Cerebellar nuclear complex (tissue), 1 donor: ENCODE measurements at places on chromosomes 3 and 15.

- no peak for DNase-seq
Observed at GRCh38 chr3:147630921-147631415, 221.8 kb downstream of the ZIC1 start.

GRCh38 chr15:99447497-99448371, 118.0 kb upstream of the MEF2A start:
- no peak for DNase-seq

DNA sequence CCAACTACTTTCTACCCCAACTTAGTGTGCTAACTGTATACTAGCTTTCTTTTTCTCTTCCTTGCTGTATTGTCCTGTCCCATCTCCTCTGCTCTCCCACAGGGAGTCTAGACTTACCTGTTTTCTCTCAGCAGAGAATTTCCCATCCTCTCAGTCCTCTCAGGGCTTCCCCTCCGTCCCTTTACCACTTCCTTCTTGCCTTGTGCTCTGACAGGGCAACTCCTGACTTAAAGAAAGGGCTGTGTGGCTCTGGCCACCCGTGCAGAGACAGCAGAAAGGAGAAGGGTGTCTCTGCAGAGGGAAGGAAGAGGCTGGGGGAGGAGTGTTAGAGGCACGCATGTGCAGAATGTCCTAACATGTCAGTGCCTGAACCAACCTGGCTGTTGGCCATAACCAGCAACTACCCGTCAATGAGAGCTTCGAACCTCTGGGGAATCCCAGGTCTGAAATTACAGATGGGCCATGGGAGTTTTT, at the start of gene GCSAM:
Gene GCSAM, minus strand, starts transcription at position 274 of the 474 bp plus-strand sequence. Its CDS starts 128 bp downstream, at position 146.
- no peak for DNase-seq

- no peak for DNase-seq
Observed at GRCh38 chr3:170180079-170180907, 1.2 kb downstream of the PHC3 start.

GRCh38 chr3:114380233-114380651, 86.4 kb downstream of the TIGIT start:
- DNase-seq: no peak

GRCh38 chr3:183592821-183593220, 37.3 kb upstream of the KLHL6 start:
- no peak for DNase-seq

GRCh38 chr3:193730511-193730910, 137.5 kb downstream of the OPA1 start:
- DNase-seq: no peak

DNA sequence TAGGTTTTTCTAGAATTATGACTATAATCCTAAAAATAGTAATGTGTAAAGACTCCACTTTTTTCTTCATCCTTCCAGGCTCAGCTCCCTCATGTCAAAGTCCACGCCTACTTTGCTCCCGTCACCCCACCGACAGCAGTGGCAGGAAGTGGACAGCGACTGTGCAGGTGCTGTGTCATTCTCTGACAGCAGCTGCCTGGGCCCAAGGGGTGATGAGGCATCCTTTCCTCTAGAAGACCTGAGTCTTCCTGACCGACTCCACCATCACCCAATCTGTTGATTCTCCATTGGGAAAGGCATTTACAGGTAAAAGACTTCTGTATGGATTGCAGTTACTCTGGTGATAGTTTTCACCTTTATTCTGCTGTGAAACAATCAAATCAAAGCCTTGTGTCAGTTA, 54.8 kb downstream of the UBP1 start:
- DNase-seq: no peak

- DNase-seq: no peak
Observed at GRCh38 chr15:93656041-93656440, 567.0 kb upstream of the RGMA start.

DNA sequence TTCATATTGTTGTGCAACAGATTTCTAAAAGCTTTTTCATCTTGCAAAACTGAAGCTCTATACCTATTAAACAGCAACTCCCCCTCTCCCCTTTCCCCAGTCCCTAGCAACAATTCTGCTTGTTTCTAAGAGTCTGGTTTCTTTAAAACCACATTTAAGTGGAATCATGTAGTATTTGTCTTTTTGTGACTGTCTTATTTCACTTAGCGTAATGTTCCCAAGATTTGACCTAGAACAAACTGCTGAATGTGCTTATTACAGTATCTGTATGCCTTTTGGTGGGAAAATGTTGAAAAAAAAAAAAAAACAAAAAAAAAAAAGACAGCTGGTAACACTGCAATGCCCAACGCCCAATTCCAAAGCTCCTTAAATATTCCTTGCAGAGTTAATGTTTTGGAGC, 19.5 kb upstream of the SPESP1 start:
- DNase-seq: no peak

- no peak for DNase-seq
Observed at GRCh38 chr3:134036291-134036690, 6.6 kb upstream of the SLCO2A1 start.

DNA sequence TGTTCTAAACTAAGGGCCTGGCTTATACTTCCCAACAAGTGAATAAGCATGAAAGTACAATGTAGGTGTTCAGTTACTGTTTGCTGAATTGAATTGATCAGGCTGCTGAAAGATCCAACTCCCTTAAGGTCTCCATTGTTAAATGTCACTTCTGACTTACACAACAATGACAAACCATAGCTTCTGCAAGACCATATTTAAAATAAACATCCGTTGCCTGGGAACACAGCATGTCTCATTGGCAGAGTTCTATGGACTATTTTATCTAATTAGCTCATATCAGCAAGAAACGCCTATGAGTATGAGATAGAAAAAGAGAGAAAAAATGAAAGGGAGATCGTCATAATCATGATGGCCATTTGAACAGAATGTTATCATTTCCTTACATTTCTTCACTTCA, 605.4 kb downstream of the FGF12 start:
- DNase-seq: no peak

DNA sequence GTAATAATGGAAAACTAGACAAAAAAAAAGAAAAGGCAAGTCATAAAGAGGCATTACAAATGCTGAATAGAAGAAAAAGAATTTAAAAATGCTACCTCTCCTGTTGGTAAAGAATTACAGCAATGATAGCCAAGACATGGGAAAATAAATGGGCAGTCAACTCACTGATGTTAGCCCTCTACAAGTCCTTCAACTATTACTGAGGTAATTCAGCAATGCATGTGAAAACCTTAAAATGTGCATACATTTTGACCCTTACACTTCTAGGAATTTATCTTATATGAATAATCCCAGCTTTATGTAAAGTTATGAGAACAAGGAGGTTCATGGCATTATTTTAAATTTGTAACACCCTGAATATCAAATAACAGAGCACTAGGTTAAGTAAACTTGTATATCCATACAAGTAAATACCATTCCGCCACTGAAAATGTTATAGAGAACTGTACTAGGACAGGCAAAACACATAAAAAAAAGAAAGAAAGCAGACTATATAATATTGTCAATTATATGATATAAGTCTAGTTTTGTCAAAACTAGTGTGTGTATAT, 166.8 kb downstream of the SUCLG2 start:
- no peak for DNase-seq

GRCh38 chr15:81069356-81069755, 64.7 kb upstream of the CFAP161 start:
- DNase-seq: no peak

- DNase-seq: no peak
Observed at GRCh38 chr3:114411190-114411668, 117.4 kb downstream of the TIGIT start.

GRCh38 chr3:177318559-177318958, 121.3 kb upstream of the TBL1XR1 start:
- DNase-seq: no peak

DNA sequence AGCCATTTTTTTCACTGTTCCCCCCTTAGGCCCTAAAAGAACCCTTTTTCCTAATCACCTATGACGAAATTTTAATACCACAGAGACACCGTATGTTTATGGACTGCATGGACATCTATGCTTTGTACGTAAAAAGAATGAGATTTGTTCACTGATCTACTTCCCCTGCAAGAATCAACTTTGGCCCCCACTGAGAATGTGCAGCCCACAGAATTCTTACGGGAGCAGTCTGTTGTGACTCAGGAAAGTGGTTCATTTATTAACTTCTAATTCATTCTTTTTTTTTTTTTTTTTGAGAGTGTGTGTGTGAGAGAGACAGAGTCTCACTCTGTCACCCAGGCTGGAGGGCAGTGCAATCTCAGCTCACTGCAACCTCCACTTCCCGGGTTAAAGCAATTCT, 17.6 kb downstream of the EIF4E3 start:
- no peak for DNase-seq

GRCh38 chr3:188001093-188001492, 152.9 kb upstream of the LPP start:
- no peak for DNase-seq

- DNase-seq: no peak
Observed at GRCh38 chr15:55909036-55909811, 84.2 kb downstream of the NEDD4 start.

GRCh38 chr15:79117442-79118204, 27.0 kb upstream of the RASGRF1 start:
- DNase-seq: no peak

DNA sequence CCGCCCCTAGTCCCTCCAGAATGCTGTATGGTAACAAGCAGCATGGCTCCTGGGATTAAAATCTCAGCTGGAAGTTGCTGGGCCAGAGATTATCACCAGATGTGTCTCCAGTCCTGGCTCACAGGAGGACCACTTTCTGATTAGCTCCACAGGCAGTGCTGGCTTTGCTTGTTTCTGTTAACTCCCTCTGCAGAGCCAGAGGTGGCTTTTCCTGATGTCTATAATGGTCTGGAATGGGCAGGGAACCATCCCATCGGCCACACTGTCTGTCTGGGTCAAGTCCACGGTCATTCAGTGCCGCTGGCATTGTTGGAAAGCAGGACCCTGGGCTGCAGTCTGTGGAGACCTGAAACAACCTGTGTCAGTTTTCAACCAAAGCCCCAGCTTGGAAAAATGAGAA, 119.6 kb upstream of the CTDSPL start:
- no peak for DNase-seq

- no peak for DNase-seq
Observed at GRCh38 chr3:147187687-147188086, 218.7 kb downstream of the ZIC4 start.

DNA sequence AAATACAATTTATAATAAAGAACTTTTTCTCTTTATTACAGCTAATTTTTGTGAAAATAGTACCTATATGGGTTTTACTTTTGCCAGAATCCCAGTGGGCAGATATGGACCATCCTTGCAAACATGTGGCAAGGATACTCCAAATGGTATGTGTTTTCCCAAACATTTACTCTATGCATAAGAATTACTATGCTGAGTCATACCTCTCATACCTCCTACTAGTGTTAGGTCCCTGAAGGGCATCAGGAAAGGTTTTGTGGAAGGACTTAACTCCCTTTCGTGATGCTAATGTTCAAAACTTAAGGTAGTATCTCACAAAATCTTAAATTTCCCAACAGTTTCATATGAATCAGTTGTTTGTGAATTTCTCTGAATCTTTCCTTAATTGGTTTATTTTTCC, 21.3 kb downstream of the ADGRG7 start:
- DNase-seq: no peak
